ENCODE measurements at places on chromosomes 5 and 9.

- DNase-seq: peak; percentile 85
These were observed 127.0 kb upstream of the PLCXD3 start for GRCh38 chr5:41637424-41637823.

DNA sequence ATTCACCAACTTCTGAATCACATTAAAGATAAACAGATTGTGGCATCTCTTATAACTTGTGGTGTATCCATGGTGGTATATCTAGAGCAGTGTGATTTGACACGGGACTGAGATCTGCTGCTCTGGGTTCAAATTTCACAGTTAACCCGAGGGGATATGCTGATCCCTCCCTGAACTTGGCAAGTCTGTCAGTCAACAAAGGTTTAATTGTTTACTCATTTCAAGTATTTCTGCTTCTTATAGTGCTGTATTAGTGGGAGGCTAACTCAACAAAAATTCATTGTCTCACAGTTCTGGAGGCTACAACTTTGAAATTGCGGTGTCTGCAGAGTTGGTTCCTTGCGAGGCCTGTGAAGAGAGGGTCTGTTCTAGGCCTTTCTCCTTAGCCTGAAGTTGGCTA, 1175.2 kb downstream of the PTPRD start:
- DNase-seq: no peak

- DNase-seq: no peak
These were observed 37.2 kb downstream of the SAR1B start for GRCh38 chr5:134595458-134595838.

GRCh38 chr5:760363-761058, 24.0 kb downstream of the ZDHHC11B start:
- DNase-seq: peak; percentile 5

DNA sequence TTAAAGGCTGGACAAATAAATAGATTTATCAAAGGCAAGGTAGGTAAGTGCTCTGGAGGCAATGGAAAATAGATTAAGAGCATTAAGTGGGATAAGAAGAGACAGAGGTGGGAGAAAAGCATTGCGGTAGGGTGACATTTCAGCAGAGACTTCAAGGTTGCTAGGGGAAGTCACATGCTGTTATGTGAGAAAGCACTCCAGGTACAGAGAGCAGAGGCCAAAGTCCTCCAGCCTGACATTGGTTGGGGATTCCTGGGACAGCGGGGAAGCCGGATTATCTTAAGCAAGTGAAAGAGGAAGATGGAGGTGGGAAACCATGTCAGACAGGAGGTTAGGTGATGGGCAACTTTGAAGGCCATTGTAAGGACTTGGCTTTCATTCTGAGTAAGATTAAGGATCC, 1222.9 kb downstream of the PTPRD start:
- DNase-seq: no peak

DNA sequence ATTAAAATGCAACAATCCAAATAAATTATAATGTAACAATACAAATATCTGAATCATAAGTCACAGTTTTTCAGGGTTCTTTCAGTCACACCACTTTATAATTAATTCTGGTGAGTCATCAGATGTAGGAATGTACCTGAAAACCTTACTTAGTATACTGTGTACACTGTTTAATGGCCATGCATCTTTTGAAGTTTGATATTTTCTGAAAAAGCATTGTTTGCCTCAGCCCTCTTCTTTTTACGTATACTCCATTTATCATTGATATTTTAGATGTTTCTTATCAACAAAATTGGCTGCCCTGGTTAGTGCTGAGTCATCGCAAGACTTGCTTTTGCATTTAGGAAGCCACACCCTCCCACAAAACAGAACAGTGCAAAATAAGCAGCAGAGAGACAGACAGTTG, 218.6 kb downstream of the PJA2 start:
- DNase-seq: peak; percentile 5

DNA sequence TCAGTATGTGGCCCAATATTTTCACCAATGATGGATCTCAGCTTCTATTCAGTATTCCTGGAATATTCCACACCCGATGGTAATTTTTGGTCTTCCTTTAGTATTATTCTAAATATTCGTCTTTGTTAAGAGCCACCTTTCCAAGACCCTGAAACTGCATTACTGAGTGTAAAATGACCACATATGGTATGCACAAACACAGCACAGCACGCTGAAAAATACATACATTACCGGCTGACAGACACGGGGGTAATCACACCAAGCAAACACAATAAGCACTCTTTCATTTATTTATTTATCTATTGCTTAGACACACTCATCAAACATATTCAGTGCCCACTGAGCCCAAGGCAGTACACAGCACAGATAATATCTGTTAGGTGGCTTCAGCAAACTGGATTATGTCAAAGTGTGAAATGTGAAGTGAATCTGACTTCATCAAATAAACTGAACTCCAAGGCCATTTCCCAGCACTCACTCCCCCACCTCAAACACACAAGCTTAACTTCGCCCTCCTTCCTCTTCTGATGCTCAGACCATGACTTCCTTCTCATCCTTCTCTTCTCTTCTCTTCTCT, 1637.8 kb upstream of the C9orf72 start:
- DNase-seq: no peak

DNA sequence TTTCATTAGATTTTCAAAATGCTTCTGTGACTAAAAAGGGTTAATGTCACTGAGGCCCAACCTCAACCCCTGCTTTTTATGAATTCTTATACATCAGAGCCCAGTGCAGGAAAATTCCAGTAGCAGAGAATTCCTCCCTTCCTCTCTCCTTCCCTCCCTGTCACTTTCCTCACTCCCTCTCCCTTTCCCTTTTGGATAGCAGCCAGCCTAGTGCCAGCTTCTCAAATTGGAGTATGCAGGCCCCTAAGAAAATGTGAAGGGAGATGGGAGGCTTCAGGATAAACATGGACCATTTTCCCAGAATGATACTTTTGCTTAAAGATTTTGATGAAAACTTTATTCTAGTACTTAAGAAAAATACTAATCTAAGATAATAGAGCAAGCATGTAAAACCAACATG, 507.4 kb downstream of the KDM4C start:
- no peak for DNase-seq

GRCh38 chr9:35618325-35618727, at the start of gene CD72:
Gene CD72, minus strand, starts transcription at chr9:35618413. Its CDS starts 110 bp downstream, at chr9:35618303.
- no peak for DNase-seq

DNA sequence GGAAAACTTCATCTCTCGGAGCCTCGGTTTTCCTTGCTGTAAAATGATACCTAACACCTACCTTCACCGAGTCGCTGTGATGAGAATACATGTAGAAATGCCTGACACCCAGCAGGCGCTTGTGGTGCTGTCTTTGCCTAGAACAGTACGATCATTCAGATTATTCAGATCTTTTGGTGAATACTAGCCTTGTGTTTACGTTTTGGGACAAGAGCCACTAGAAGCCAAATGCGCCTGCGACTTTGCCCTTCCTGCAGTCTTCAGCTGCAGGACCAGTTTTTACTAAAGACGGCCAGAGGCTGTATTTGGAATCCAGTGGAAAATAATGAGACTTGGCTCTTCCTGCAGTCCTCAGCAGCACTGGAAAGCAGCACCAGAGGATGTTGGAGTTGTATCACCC, 189.6 kb downstream of the TRIO start:
- DNase-seq: peak; percentile 55

- DNase-seq: peak; percentile 69
These were observed 124.7 kb downstream of the GALNT10 start for GRCh38 chr5:154315196-154315595.

DNA sequence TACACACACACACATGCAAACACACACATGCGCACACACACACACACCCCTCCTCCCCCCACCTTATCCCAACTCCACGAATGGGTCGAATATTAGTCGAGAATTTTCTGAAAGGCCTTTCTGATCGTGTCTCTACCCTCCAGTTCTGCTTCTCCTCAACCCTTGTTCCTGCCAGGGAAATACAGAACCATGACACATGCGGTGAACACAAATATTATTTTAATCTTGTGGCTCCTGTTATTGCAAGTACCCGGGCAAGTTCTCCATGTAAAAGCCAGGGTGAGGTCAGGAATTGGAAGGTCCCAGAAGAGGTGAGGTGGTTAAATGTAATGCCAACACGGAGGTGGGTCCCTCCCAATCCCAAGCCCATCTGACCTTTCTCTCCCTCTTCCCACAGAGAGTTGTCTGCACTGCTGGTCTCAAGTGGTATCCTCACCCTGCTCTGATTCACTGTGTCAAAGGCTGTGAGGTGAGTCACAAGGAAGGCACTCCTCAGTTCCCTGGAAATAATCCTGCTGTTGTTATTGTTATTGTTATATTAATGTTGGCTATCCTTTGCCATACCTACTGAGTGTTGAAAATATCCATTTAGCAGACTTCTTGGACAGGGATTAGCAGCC, 223.7 kb downstream of the PAPPA start:
- no peak for DNase-seq

DNA sequence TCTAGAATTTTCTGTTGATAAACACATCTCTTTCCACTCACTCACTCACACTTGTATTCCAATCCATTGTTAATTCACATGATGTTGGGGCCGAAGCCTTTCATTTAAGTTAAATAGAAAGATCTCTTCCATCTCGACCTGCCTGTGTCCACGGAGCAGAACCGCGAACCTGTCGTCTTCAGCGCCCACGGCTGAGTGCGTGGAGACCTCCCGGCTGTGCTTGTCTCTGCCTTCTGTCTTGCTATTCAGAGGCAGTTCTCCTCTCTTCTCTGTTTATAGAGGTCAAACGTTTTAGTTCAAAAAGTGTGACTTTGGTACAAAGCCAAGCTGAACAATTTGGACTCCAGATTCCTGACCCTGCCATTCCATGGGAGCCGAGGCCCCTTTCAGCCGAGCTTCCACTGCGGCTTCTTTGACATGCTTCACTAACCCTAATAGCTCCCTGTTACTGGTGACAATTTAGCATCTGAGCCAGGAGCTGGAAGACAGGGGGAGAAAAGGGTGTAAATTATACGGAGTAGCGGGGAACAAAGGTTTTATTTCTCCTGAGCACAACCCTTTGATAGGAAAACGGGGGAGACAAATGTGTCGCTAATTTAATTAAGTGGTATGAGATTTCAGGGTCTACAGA, 314.4 kb upstream of the IRX4 start:
- no peak for DNase-seq

GRCh38 chr5:37370550-37370863, 399 bp downstream of the NUP155 start:
- no peak for DNase-seq

DNA sequence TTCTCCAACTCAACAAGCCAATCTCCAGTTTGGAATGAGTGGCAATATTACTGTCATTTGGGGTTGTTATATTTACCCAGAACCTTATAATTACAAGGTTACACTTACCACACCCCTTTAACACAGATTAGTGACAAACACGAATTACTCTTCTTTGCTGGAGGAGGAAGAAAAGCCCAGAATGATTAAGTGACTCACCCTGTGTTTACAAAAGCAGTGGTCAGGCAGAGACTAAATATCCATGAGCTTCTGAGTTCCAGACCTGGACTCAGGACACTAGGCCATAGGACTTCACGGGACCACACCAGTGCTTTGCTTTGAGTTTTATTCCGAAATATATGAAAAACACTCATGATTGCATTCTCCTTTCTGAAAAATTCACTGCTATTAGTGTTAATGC, 370.8 kb downstream of the TLE1 start:
- DNase-seq: no peak
